Fibroblast of skin of left biceps (primary cell): ENCODE measurements at places on chromosomes 1 and 21.
A peak's percentile ranks its signal among the peaks of the same experiment; 100 is the strongest.

GRCh38 chr1:232090816-232091215 lies 464.2 kb downstream of the DISC1 start:
- DNase-seq, result no peak

DNA sequence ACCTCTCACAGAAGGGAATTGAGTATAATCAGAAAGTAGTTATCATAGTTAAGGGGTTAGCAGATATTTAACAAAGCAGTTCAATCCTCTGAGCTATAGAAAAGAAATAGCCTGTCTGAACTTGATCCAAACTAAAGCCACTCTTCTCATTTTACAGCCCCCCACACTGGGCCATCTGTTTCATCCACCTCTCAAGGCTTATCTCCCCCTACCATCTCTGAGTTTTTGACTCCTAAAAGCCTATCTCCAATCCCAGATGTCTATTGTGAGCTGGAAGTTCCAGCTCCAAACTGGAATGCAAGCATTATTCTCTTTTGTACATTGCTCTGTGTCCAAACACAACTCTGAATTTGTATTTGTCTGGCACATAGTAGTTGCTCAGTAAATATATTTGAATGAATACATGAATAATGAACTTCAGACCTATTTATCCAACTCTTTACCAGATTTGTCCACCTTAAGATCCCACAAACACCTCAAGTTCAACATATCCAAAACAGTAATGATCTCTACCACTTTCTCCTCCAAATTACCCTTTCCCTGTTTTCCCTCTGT lies 98.1 kb downstream of the PLPP3 start:
- DNase-seq, result no peak

DNA sequence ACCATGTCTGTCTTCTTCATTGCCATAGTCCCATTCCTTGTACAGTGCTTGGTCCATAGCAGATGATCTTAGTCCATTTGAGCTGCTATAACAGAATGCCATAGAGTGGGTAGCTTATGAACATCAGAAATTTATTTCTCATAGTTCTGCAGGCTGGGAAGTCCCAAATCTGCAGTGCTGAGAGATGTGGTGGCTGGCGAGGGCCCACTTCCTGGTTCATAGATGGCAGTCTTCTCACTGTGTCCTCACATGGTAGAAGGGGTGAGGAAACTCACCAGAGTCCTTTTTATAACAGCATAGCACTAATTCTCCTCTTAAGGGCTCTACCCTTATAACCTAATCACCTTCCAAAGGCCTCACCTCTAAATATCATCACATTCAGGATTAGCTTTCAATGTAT lies 23.1 kb upstream of the RAP1A start:
- no peak for DNase-seq

DNA sequence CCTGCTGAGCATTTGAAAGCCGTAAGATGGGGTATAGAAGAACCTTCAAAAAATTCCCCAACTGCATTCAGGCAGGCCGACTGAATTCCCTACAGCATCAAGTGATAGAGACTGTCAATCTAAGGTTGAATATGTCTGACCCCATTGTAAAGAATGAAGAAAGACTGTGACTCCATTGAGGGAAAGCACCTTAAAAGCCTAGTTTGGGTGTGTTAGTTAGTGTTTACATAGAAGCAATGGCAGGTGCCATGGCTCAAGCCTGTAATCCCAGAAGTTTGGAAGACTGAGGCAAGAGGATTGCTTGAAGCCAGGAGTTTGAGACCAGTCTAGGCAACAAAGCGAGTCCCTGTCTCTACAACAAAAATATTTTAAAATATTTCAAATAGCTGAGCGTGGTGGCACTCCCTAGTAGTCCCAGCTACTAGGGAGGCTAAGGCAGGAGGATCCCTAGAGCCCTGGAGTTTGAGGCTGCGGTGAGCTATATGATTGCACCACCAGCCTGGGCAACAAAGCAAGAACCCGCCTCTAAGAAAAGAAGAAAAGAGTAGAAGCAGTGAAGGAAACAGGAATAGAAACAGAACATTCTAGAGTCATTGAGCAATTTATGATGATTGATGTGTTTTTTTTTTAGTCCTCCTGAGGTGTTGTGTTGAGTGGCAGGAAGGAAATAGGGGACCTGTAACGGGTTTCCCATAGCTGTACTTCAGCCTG lies 15.4 kb downstream of the POLR3GL start:
- DNase-seq, result no peak

DNA sequence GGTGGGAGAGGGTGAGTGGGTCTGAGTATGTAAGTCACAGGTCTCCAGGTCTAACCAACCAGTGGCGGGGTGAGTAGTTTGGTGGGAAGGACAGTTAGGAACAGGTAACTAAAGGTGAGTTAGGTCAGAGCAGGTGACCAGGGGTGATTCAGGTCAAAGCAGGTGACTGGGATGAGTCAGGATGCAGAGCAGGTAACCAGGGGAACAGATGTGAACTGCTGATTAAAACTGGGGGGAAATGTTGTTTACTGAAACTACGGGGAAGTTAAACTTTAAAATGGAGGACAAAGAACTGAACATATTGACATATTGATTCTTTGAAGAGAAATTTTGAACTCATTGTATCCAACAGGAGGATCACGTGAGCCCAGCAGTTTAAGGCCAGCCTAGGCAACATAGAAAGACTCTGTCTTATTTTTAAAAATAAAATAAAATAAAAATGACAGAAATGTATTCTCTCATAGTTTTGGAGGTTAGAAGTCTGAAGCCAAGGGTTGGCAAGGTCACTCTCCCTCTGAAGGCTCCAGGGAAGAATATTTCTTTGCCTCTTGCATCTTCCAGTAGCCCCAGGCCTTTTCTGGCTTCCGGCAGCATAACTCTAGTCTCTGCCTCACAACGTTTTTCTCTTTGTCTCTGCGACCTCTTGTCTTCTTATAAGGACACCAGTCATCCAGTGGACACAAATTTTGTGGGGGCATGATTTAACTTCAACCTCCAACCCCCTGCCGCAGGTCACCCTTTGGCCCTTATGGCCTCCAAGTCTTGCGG lies 64.3 kb upstream of the TINAGL1 start:
- DNase-seq, result no peak

DNA sequence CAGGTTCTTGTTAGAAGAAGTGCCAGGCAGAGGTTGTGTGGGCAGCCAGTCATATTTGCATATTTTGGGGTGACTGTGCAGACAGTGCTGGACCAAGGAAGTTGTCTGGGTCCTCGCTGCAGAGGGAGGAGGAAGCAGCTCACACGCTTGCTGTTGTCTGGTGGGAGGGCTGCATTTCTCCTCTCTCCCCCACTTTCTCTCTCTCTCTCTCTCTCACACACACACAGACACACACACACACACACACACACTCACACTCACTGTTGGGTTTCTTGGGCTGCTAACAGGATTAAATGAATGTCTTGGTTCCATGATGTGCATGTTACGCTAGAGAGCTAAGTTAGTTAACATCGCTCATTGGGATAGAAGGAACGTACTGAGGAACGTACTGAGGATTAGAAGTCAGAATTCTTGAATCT lies 72.9 kb downstream of the AGPAT3 start:
- no peak for DNase-seq

GRCh38 chr21:14120091-14120734 lies 90.5 kb downstream of the LIPI start:
- no peak for DNase-seq

GRCh38 chr1:11845641-11846335 lies 1.8 kb downstream of the NPPA start:
- DNase-seq, result no peak

DNA sequence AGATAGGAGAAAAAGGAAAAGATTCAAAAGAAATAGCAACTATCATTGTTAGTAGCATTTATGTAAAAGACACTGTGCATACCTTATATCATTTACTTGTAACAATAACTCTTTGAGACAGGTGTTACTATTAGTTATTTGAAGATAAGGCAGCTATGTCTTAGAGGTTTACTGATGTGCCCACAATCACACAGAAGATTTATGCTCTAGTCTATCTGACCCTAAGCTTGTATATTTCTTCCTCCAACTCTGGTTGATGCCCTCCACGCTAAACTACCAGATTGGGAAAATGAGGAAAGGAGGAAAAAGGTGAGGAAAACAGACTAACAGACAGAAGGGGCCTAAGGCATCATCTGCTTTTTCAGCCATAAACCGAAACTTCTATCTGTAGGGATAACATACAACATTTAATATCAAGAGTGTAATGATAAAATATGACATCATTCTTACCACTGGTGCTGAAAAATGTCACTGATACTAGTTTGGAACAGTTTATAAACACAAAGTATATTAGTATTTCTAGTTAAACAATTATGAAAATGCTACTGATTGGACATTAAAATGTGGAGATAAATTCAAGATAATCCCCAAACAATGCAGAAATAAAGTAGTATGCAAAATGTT lies 5.1 kb downstream of the COLGALT2 start:
- DNase-seq, result no peak

DNA sequence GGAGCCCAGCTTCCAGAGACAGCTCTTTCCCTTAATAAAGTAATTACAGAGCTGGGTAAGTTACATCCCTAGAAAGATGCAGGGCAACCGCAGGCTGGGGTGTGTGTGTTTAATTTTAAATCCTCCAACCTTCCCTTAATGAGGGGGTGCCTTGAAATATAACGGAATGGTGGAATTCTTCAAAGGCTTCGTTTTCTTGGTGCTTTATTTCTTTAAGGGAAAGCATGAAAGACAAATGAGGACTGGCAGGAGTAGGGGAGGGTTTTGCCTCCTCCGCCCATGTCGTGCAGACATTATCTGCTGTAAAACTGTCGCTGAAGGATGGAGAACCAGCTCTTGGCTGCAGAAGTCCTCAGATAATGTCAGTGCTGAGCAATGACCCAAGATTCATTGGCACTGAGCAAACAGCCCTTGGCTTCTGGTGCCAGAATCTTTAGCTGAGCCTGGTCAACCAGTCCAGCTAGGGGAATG lies 15.5 kb downstream of the SLC6A17 start:
- DNase-seq, result no peak

- peak; percentile 43 for DNase-seq
Measured at GRCh38 chr1:173383351-173383750, 93.8 kb upstream of the PRDX6 start.

- DNase-seq, result no peak
Measured at GRCh38 chr1:160672789-160673695, 26.2 kb upstream of the SLAMF1 start.

DNA sequence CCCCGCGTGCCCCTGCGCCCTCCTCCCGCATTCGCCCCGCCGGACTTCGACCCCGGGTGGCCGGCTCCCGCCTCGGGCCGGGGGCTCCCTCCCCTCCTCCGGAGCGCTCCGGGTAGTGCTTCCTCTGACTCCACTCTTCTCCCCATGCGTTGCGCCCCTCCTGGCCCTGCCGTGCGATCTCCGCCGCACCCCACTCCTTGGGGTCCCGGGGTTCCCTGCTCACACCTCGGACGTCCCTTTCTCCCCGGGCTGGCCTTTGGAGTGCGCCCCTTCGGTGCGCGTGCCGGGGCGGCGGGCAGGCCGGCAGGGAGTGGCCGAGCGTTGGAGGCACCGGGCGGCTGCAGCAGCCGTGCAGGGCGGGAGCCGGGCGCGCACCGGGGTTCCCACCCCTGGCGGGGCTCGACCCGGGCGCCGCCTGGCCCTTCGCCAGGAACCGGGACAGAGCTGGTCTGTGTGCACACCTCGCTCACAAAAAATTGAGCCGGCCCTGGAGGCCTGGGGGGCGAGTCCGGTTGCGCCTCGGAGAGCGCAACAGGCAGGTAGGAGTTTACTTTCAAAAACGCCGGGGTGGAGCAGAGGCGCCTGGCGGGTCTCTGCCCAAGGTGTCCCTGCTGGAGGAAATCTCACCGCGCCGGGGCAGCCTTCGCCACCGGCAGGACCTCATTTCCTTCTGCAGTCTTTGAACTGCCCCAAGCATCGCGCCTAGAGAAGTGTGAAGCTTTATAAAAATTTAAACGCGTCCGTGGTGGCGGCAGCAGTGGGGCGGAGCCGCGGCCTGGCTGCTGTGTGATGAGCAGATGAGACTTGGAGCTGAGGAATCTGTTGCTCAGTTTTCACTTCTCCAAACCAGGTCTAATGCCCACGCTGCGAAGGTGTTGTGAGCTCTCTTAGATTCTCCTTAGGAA lies 650 bp downstream of the VANGL1 start:
- DNase-seq, result no peak

GRCh38 chr1:66262208-66262963 lies 271.6 kb upstream of the SGIP1 start:
- DNase-seq, result peak; percentile 82

- DNase-seq, result peak; percentile 79
Measured at GRCh38 chr21:41616031-41616591, 108.2 kb upstream of the TMPRSS2 start.

DNA sequence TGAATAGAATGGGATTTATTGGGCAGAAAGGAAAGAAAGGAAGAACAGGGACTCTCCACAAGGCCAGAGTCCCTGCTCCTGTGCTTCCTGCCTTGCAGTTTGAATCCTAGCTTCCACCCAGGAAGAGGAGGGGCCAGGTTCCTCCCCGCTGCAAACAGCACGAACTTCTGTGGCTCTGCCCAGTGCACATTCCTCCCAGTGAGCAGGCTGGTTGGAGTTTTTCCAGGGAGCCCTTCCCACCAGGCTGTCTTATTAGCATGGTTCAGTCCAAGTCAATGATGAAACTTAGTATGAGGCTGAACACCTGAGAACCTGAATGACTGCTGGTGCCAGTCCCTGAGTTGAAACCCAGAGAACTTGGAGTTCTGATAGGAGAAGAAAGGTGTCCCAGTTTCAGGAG lies 247.2 kb downstream of the DUSP10 start:
- no peak for DNase-seq

GRCh38 chr1:228082918-228083870 lies 686 bp downstream of the ARF1 start:
- no peak for DNase-seq

DNA sequence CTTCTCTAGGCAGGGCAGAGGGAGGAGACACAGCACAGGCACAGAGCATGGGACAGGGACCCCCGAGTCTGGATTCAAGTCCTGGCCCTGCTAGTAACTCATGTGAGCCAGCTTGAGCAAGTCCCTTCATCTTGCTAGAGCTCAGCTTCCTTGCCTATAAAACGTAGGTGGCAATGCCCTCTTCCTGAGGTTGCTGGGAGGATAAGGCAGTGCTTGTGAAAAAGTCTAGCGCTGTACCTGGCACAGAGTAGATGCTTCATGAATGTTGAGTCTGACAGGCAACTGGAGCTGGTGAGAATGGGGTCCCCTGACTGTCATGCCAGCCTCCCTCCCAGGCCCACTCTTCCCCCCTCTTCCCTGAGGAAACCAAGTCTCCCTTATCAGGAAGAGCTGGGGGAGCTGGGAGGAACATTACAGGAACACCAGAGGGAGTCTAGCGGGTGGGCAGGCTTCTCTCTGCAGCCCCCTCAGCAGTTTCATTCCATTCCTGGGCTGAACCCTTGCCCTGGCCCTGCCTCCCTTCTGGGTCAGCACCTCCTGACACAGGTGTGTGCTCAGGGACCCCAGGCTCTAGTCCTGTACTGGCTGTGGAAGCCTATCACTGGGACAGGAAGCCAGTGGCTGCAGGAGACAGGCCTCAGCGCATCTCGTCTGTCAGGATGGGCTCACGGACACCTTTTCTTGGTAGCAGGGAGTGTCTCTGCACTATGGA lies 9.9 kb downstream of the CHRNB2 start:
- DNase-seq, result no peak

- no peak for DNase-seq
Measured at GRCh38 chr21:33339135-33339534, 14.4 kb downstream of the IFNAR1 start.

GRCh38 chr1:148292915-148293314 lies 140.8 kb upstream of the NBPF11 start:
- no peak for DNase-seq
